ENCODE measurements at places on chromosomes 16 and 17.

DNA sequence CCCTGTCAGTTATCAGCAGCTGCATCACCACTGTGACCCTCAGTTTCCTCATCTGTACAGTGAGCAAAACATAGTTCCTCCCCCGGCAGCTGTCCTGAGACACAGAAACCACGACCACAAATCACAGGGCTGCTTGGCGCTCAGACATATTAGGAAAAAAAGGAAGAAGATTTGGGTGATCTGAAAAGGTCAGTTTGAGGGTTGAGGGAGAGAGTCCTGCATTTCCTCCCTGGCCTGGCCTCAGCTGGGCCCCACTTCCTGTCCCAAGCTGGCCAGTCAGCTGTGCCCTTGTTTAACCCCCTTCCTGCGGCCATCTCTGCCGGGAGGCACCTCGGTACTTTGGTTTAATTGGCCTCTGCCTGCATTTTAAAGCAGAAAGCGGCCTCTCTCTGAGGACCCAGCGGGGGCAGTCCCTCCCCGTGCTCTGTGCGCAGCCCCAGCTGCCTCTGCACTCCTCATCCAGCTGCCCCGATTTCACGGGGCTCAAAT is 24.0 kb upstream of the CIBAR2 start:
- no peak for DNase-seq

- no peak for DNase-seq
Observed at GRCh38 chr17:76735006-76735405, 2.1 kb downstream of the SRSF2 start.

GRCh38 chr16:57528499-57529390 is 7.6 kb downstream of the CCDC102A start:
- no peak for DNase-seq

GRCh38 chr17:61221181-61221580 is 178.5 kb upstream of the TBX2 start:
- no peak for DNase-seq

DNA sequence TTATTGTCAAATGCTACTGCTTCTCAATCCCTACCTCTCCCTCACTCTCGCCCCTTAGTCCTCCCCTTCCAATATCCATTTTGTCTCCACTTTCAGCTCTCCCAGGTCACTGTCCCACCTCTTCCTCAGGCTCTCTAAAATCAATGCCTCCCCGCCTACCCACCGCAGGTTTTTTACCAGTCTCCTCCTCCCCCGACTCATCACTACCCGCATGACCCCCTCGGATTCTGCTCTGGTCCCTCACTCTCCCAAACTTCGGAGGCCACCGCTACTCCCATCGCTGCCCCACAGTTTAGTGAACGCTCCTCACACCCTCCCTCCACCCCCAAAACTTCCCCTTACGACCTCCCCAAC is 513 bp downstream of the CRLF3 start:
- DNase-seq, result no peak

DNA sequence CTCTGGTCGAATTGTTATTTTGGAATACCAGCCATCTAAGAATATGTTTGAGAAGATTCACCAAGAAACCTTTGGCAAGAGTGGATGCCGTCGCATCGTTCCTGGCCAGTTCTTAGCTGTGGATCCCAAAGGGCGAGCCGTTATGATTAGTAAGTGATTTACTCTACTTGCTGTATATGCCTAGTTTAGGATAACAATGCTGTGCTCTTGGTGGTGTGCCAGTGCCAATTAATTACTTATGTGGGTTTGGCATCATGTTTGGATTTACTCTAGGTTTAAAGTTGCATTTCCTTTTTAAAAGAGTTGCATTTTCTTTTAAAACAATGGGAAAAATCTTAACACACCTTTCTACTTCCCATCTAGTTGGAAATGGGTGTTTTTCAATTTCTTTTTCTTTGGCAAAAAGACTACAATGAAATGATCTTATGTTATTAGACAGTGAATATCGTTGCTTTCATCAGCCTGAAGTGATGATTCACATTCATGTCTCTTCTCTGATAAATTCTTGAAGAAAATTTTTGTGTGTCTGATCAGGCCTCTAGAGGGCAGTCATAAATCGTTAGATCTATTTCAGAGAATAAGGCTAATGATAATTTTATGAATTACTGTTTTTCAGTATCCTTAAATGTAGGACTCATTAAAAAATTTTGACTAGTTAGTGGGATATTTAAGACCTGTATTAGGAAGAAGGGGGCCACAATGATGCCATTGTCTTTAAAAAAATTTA is 5.6 kb downstream of the SF3B3 start:
- peak; percentile 52 for DNase-seq

DNA sequence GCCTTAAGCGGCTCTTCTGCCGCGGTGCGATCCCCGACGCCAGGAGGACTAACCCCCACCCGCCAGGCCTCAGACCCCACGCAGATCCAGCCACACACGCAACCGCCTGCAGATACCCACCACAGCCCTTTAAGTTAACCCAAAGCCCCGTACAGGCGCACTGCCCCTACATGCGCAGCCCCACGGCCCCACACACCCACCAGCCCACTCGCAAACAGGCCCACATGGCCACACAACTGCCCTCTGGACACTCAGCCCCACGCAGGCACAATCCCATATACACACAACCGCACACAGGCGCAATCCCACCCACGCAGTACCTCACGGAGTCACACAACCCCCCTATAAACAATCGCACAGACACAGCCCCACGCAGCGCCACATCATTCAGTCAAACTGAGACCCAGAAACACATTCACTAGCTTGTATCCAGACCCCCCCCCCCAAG is 41.7 kb downstream of the RAI1 start:
- no peak for DNase-seq

DNA sequence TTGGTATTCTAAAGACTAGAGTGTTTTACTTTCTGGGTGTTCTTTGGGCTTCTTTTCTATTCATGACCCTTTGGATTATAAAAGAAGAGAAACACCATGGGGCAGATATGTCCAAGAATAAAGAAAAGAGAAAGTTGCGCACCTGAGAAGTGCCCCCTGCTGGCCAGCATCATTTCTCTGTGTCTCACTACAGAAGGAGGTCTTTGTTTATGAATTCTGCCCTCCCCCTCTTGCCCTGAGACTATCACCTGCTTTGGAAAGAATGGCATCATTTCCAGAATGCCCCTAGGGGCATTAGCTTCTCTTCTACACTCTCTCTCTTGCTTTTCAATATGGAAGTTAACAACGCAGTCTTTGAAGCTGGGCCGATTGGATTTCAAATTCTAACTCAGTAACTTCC is 45.0 kb downstream of the CDH13 start:
- DNase-seq, result no peak

- no peak for DNase-seq
Observed at GRCh38 chr17:76500747-76501017, 541 bp downstream of the RHBDF2 start.

- no peak for DNase-seq
Observed at GRCh38 chr16:17496891-17497290, 26.1 kb upstream of the XYLT1 start.

- no peak for DNase-seq
Observed at GRCh38 chr16:66471264-66471663, 44.2 kb downstream of the BEAN1 start.

DNA sequence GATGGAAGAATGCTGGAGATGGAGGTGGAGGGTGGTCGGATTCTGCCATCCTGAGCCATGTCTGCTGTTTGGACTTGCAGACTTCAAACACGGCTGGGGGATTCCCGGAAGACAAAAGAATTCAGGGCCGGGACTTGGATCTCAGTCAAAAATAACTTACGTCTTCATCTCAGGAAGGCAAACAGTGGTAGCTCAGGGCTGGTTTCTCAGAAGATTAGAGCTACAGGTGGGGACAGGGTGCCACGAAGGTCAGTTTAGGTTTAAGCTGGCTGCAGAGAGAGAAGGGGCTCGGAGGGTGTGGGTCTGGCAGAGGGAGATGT is 4.3 kb upstream of the RHBDL3 start:
- peak; percentile 23 for DNase-seq

- peak; percentile 88 for DNase-seq
Observed at GRCh38 chr17:37609170-37610040, at the start of gene SYNRG. Gene SYNRG (minus strand): TSS chr17:37609418. CDS start chr17:37609355, 63 bp downstream.

GRCh38 chr17:48604770-48605329 is at the start of gene HOXB6:
Gene HOXB6 (minus strand): TSS chr17:48604986. CDS start chr17:48598150, 6,836 bp downstream.
- DNase-seq, result no peak

DNA sequence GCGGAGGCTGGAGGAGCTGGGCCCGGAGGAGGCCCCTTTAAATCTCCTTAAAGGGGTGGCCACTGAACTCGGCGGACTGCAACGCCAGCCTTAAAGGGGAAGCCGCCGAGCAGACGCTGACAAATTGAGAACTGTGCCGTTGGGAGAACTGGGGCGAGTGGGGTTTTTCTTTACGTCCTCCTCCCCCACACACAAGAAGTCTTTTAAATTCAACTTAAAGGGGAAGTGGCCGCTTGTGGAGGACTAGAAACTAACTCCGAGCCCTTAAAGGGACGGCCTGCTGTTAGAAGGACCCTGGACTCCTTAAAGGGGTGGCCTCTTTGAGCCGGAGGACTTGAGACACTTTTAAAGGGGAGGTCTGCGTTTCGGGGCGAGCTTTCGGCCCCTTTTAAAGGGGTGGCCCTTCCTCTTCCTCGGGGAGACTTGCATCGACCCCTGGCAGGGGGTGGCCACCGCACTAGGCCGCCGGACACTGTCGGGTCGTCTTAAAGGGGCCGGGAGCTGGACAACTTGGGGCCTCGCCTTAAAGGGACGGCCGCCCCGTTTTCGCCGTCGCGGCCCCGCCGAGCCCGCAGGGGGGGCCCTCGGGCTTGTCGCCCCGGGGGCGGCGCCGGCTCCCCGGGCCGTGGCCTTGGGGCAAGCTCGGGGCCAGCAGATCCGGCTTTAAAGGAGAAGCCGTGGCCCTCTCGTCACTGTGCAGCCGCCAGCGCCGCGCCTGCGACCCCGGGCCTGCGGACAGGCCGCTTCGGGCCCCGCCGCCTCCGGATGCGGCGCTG is 688 bp downstream of the FBRS start:
- DNase-seq, result peak; percentile 90

DNA sequence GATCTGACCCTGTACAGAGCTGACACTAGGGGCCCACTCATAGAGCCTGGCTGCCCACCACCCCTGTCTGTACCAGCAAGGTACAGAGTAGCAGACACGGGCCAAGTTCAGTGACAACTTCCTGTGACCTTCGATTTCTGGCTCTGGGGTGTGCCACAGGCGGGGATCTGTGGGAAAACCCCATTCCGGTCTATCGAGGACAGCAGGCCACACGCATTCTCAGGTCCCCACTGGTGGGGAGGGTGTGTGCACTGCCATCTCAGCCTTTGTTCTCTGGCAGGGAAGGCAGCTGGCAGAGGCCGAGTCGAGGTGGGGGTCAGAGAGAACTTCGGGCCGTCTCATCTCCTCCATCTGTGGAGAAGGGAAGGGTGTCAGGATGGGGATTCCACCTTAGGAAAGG is 10.0 kb downstream of the NLE1 start:
- DNase-seq, result no peak

DNA sequence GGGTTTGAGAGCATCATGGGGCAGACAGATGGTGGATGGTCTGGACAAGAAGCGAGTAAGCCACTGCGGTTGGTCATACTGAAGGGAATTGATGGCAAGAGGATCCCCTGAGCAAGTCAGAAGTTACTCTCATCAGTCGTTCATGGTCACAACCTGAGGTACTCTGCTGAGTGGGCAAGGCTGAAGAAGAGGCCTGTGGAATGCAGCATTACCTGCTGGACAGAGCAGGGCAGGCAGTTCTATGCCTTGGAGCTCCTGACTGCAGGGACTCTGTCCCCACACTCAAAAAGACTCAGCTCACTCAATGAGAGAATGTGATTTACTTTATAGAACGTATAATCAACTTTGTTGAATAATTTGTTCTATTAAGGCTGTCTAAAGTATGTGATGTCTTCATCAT is 28.3 kb downstream of the ALDH3A2 start:
- DNase-seq, result no peak

DNA sequence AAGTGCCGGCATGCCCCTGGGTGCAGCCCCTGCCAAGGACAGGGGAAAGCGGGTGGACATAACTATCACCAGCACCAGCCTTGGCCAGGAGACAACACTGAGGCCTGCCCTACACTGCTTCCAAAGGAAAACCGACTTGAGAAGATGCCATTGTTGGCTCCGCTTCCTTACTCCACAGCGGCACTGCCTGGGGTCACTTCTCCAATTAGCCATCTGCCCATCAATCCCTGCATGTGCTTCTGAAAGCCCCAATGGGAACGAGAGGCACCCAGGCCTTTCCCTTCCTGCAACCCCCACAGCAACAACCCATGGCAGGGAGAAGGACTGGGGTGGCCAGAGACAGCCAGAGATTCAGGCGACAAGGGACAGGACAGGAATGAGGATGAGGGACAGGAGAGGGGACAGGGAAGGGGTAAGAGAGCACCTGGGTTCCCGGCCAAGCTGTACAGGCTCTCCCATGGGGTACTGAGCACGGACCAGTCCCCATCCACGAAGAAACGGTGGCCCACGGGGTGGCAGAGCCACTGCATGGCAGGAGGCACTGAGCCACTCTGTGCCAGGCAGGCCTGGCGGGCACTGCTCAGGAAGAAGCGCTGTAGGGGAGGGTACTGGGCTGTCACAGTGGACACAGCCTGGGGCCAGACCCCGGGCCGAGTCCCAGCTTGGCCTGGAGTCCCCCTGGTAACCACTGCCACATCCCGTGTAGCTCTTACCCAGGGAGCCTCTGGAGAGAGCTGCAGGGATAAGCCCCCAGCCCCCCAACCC is 21.2 kb downstream of the SREBF1 start:
- DNase-seq, result no peak

DNA sequence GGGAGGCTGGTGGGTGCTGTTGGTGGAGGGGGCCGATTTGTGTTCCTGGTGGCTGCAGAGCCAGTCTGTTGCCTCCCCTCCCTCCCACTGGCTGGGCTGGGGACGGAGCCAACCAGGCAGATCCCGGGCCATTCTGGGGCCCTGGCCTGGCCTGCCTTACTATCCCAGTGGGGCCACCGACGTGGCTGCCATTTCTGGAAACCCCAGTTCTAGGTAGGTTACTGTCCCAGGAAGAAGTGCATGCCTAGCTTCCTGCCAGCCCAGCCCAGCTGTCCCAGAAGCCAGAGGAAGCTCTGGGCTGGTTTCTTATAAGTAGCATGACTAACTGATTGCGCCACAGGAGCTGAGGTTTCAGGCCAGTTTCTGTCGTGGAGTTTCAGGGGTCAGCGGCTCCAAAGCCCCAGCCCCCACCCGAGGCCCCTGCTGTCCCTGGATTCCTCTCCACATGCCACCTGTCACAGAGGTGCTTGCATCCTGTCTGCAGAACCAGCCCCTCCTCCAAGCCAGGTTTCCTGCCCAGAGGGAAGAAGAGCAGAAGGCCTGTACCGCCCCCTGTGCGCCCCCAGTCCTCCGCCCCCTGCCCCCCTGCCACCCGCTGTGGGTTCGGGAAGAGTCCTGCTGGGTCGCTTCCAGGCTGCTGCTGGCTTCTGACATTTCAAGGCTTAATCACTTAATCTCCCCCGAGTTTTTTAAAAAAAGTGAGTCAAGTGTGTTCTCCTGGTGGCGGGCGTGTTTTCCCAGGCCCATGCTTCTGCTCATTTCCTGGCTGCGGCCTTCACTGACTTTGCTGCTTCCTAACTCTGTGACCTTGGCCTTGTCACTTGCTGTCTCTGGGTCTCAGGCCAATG is 13.2 kb downstream of the IL4R start:
- DNase-seq, result peak; percentile 92

DNA sequence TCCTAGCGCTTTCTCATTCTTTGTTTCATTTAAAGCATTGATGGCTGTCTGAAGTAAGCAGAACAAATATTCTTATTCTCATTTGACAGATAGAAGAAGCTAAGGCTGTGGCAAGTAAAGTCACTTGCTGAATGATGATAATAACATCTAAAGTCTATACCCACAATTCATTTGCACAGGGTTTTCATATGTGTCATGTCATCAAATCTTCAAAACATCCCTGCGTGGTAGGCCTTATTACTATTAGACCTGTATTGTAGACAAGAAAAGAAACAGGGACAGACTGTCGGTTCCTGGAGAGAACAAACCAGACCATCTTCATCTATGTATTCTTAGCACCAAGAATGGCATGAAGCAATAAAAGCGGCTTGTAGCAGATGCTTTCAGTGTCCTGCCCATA is 85.9 kb downstream of the ASIC2 start:
- DNase-seq, result no peak
